ENCODE measurements at places on chromosomes 2 and 18.

GRCh38 chr2:10035053-10035422 lies 8.3 kb upstream of the KLF11 start:
- DNase-seq: no peak

DNA sequence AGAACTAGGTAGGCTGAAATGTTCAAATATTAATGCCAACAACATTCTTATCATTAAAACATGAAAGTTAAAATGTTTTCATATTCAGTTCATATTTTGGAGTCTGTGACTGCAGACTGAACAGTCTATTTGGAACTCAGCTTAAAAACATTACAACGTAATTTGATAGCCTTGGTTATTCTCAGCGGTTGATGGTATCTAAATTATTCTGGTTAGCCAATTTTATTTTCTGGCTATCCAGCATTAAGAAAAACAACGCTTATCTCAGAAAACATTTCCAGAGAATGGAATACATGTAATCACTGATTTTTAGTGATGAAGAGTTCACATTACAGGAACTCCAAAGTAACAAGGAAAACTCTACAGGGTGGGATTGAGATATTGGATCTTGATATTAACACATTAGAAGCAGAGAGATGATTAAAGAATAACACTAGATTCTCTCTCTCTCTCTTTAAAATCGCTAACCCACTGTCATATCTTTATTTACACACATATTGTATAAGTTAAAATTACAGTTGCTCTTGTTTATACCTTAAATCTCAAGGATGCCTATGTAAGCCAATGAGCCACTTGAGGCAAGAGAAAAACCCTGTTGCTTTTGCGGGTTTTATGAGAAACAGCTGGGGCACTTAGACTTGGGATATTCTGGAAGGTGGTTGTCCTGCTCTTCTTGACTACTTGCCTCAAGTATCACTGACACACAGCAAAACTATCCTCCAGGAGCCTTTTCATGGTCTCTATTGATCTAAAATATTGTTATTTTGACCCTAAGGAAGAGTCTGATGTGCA lies 84.9 kb downstream of the ICOS start:
- no peak for DNase-seq

GRCh38 chr2:181690860-181691259 lies 10.5 kb upstream of the NEUROD1 start:
- DNase-seq: no peak

- DNase-seq: no peak
These were observed 31.0 kb downstream of the RALB start for GRCh38 chr2:120283649-120284048.

DNA sequence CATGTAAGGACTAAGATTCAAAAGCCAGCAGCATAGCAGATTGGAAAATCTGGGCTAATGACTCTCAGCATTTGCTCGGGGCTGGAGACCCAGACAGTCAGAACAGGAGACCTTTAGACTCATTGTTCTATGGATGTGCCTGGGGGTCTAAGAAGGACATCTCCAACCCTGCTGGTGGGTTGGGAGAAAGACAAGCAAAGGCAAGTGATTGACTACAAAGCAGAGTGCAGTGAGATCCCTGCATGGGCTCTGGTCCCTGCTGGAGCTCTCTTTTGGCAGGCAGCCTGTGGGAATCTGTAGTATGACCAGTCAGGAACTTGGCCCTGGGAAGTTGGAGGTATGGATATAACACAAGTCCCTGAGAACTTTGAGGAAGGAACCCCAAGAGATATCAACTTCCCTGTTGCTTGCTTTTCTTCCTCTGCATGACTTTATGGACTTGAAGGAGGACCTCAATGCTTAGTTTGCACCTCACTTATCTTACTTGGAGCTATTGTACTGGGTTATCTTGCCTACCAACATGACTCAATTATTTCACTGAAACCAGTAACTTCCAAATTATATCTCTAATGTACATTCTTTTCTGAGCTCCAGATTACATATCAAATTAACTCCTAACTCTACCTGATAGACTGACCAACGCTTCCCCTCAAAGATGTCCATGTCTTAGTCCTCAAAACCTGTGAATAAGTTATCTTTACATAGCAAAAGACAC lies 236.0 kb downstream of the CYRIA start:
- no peak for DNase-seq

GRCh38 chr2:134260713-134261112 lies 6.8 kb downstream of the MGAT5 start:
- DNase-seq: no peak

GRCh38 chr2:168577885-168578284 lies 121.8 kb downstream of the CERS6 start:
- no peak for DNase-seq

DNA sequence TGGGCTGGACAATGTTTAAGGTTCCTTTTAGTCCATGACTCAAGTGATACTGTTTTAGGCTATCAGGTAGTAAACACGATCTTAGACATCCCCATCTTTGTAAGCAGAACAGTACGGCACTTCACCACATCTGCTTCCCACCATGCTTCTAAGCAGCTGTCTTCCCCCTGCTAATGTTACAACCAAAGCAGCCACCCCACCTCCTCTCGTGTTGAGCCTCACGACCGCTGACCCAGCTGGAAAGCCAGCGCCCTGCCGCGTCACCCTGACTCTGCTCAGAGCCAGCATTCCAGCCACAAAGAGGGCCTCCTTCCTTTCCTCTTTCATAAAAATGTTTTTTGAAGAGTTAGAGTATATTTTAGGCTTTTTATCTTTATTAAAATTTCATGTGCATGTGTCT lies 9.4 kb downstream of the MTERF4 start:
- DNase-seq: no peak

- DNase-seq: no peak
These were observed 88.9 kb downstream of the ASXL3 start for GRCh38 chr18:33666915-33667314.

DNA sequence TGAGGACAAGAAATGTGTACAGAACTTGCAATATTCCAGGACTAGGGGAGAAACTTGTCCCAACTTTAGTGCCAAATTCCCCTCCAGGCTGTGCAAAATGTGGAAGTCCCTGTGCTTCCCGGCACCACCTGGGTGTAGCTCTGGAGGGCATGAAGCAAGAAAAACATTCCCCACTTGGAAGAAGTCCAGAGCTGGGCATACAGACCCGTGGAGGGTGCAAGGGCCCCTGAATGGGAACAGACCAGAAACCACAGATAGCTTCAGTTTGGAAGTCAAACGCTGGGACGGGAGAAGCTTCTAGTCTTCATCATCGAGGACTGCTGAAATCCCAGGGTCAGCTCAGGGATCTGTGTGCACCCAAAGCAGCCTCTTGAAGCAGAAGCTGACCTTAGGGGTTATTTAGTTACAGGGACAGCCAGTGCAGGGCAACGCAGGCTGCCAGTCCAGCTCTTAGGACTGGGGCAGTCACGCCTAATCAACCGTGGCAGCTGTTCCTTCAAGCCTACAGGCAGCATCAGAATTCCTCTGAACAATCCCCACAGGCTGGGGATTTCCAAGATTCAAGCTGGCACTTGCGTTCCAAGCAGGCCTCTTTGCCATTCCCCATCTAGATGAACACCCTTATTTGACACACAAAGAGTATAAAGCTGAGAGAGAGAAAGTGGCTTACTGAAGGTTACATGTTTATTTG lies 269.4 kb downstream of the LOXHD1 start:
- DNase-seq: no peak

- no peak for DNase-seq
These were observed 12.4 kb downstream of the SFXN5 start for GRCh38 chr2:73059106-73059505.

DNA sequence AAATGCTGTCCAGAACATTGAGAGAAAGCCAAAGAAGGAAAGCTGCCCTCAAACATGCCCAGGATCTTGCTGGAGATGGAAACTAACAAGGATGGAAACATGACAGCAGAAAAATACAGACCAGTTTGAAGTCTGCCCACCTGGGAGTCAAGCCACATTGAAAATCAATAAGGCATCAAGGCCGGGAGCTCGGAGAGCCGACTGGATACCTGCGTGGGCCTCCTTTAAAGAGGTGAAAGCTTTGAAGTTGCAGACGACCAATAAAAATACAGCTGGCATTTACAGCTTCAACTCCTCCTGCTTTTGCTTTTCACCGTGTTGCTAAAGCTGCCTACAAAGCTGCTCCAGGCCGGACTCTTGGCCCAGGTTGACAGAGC lies 279.7 kb downstream of the SRBD1 start:
- DNase-seq: no peak

DNA sequence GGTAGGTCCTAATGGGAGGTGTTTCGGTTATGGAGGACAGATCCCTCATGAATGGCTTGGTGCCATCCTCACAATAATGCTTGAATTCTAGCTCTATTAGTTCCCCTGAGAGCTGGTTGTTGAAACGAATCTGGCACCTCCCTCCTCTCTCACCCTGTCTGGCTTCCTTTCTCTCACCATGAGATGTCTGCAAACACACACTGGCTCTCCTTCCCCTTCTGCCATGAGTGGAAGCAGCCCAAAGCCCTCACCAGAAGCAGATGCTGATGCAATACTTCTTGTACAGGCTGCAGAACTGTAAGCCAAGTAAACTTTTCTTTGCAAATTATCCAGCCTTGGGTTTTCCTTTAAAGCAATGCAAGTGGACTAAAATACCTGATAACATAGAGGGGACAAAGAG lies 86.6 kb downstream of the RND3 start:
- no peak for DNase-seq

- DNase-seq: no peak
These were observed 358.7 kb downstream of the SETBP1 start for GRCh38 chr18:45039376-45039775.

DNA sequence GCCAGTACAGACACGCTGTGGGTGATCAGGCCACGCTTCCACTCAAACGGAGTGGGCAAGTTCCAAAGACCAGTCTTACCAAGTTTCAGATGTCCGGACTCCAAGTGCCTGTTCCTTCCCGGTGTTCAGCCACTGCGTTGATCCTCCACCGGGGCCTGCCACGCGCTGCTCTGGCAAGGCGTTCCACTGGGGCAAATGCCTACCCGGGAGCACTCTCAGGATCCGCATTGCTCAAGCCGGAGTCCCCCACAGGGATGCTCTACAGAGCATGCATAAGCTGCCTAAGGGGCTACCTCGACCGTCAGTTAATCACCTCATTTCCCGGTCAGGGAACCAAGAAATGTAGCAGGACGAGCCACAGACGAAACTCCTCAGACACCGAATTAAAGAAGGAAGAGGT lies 37.0 kb upstream of the CLASP1 start:
- DNase-seq: no peak

DNA sequence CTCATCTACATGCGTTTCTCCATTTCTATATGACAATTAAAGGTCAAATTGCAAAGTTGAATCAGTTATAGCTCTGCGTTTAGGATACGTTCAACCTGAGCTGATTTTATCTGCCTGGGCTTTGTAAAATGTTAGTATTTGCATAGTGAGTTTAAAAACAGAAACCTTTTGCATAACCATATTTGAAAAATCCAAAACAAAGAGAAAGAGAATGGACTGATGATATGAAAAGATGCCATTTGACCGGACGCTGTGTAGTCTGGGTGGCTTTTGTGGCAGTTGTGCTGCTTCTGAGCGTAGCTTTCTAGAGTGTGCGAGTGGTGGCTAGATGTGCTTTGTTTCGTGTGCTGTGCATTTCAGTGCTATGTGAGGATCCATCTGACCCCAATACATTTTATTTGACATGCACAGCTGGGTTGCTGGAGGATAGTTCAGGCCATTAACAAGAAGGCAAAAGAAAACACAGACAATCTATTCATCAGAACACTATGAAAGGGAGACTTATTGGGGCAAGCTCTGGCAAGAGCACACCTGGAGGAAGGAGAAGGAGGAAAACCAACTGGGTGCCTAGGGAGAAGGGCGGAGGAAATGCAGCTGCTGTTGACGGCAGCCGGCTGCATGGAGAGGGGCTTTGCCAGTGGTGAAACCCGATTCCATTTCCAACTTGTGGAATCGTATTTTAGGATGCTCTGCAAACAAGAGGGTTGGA lies 126.8 kb downstream of the ACOXL start:
- DNase-seq: no peak

DNA sequence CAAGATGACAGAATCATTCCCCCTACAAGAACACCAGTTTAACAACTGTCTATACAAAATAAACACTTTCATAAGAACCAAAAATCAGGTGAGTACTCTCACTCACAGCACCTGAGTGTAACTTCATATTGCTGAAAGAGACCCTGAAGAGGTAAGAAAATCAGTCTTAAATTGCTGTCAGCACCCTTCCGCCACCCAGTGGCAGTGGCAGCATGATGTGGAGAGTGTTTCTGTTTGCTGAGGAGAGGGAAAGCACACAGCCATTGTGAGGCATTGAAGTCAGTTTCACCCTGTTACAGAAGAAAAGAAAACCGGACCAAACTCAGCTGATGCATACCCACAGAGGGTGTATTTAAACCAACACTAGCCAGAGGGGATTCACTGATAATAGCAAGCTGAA lies 1240.8 kb upstream of the CRIM1 start:
- DNase-seq: no peak

- DNase-seq: no peak
These were observed 4.4 kb downstream of the ACTR2 start for GRCh38 chr2:65231892-65232477.

- DNase-seq: no peak
These were observed 54.8 kb upstream of the TUBA3E start for GRCh38 chr2:130252880-130253645.

GRCh38 chr18:48715711-48716361 lies 177.0 kb downstream of the CTIF start:
- no peak for DNase-seq

DNA sequence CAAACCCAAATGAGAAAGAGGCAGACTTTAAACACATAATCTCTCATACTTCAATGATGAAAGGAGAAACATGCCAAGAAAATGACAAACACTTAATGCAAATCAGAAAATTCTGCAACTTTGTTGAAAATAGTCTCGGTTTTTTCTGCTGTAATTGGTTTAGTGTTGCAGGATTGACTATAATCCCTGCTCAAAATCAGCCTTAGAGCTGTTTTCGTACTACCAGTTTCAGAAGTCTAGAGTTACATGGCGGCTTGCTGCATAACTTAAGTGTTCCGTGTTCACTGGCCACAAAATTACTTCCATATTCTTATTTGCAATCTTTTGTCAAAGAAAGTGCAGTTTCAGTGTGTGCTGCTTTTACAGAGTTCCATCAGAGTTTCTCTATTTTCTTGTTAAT lies 48.9 kb upstream of the ITGAV start:
- DNase-seq: no peak

- DNase-seq: no peak
These were observed 85.6 kb upstream of the SPOPL start for GRCh38 chr2:138415985-138416384.

DNA sequence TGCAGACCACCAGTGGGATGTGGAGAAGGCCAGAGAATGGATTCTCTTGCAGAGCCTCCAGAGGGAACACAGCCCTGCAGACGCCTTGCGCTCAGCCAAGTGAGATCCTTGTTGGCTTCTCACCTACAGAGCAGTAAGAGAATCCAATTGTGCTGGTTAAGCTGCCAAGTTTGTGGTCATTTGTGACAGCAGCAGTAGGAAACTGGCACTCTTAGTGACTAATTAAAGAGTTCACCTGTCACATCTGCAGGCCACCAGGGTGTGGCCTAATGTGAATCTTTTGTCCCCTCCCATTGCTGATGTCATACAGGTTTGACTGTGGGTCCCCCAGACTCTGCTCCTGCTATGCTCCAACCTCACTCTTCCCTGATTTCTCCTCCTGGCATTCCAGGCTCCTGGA lies 235.9 kb downstream of the TFCP2L1 start:
- DNase-seq: no peak

- DNase-seq: no peak
These were observed 429.8 kb downstream of the TGIF1 start for GRCh38 chr18:3879836-3880120.

Data from esophagus muscularis mucosa (tissue), 4 donors.